ENCODE measurements at places on chromosomes 5 and 9. TPM values are rescaled to one million over a fixed set of nuclear protein-coding genes. Genes with fewer than 3 reads are reported as not detected.
A peak's percentile ranks its signal among the peaks of the same experiment; 100 is the strongest.

DNA sequence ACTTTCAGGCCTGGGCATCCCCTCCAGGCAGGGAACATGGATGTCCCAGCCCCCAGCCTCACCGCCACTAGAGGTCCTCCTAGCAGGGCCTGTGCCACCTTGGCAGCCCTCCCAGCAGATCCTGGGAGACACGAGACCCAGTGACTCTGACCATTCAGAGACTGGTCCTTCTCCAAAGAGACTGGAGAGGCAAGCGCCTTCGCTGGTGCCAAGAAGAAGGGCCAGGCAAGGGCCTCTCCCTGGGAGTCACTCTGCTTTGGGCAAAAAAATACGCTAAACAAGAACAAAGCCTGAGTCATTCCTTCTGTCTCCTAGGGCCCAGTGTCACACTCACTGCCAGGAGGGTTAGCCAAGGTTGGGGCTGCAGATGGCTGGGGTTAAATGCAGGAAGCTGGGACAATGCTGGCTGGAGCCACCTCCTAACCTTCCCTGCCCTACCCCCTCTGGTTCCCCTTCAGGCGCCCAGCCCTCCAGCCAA lies 35.3 kb upstream of the SMIM23 start:
- no peak overlapping the region for H3K27ac ChIP-seq
- peaks cover 3% of the 10 kb centered on the region for H3K27me3 ChIP-seq
- no peak overlapping the region for H3K4me3 ChIP-seq
- no peaks in the 10 kb centered on the region for H3K4me1 ChIP-seq
- DNase-seq, result peak; percentile 7
- H3K36me3 ChIP-seq, result no peaks in the 10 kb centered on the region

DNA sequence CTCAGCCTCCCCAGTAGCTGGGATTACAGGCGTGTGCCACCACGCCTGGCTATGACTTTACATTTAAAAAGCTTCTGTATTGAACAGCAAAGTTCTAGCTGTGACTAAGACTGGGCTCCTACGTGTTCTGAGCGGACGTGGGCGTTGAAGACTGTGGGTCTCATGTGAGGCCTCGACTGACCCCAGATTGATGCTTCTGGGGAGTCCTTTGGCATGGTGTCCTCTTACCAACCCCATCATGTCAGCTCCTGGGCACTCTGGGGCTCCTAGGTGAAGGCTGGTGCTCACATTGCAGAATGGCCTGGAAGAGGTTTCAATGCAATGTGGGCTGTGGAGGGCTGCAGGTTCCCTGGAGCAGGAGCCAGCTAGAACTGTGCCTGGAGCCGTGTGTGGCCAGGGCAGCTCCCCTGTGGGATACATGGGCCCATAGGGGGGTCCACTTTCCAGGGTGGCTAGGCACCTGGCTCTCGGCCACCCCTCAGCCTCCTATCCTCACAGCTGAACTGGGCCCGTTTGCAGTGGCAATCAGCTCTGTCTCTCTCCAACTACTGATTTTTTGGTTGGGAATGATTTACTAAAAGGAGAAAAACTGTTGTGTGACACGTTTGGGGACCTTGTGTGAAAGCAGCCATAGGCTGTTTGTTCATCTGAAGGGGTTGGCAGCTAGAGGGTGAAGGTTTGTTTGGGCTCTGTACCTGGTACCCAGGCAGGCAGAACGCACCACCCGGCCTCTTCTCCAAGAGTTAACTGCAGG lies 29.7 kb downstream of the SLC25A25 start:
- H3K4me1 ChIP-seq, result peaks cover 39% of the 10 kb centered on the region
- DNase-seq, result no peak

- no peaks in the 10 kb centered on the region for H3K36me3 ChIP-seq
- H3K27ac ChIP-seq, result no peak overlapping the region
- H3K4me3 ChIP-seq, result no peak overlapping the region
- DNase-seq, result no peak
- H3K27me3 ChIP-seq, result peaks cover 13% of the 10 kb centered on the region
- H3K4me1 ChIP-seq, result no peaks in the 10 kb centered on the region
Measured at GRCh38 chr5:10987925-10988504, 227.0 kb upstream of the DAP start.

DNA sequence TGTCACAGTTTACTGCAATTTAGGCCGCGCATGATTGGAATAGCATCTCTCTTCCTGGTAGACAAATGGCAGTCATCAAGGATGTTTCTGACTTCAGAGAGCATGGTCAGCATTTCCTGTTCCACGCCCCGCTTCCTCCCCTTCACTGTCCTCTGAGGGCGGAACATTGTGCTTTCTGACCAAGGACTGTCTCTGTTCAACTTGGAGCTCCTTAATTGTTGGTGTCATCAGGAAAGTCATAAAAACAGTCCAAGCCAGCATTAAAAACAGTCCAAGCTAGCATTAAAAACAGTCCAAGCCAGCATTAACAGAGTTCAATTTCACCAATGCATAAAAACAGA lies 301.3 kb upstream of the IRX4 start:
- no peaks in the 10 kb centered on the region for H3K27me3 ChIP-seq
- H3K4me1 ChIP-seq, result no peaks in the 10 kb centered on the region
- H3K4me3 ChIP-seq, result no peak overlapping the region
- H3K27ac ChIP-seq, result no peak overlapping the region
- no peaks in the 10 kb centered on the region for H3K36me3 ChIP-seq
- no peak for DNase-seq

DNA sequence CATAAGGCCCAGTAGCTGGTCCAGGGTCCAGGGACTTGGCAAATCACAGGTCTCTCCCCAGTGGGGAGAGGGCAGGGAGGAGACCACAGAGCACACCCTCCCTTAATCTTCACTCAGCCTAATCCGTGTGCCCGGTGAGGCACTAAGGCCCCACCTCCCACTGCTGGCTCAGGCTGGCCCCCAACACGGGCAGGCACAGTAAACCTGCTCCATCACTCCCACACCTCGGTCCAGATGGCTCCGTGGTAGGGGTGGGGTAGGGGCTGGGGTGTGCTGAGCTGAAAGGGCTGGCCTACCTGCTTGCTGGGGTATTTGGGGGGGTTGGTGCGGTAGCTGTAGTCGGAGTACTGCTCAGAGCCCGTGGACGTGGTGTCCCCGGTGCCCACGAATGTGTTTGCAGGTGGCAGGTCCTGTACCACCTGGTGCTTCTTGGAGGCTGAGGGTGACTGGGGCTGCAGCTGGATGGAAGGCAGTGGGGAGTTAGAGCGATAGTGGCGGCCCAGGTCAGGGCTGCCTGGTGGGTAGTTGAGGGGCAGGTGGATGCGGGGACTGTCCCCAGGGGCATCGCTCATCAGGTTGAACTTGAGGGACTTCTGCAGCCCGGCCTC lies 15.2 kb downstream of the PCDH1 start:
- H3K4me1 ChIP-seq, result no peaks in the 10 kb centered on the region
- peaks cover 47% of the 10 kb centered on the region for H3K27me3 ChIP-seq
- no peaks in the 10 kb centered on the region for H3K36me3 ChIP-seq
- no peak overlapping the region for H3K4me3 ChIP-seq

GRCh38 chr5:116858705-116859333 lies 284.2 kb upstream of the SEMA6A start:
- no peaks in the 10 kb centered on the region for H3K27me3 ChIP-seq
- H3K36me3 ChIP-seq, result no peaks in the 10 kb centered on the region
- no peak for DNase-seq
- no peak overlapping the region for H3K4me3 ChIP-seq

The SMARCA2 gene
- 29.2 TPM for total RNA-seq

GRCh38 chr5:169777159-169777558 lies 140.1 kb downstream of the DOCK2 start:
- no peaks in the 10 kb centered on the region for H3K4me1 ChIP-seq
- no peak overlapping the region for H3K27ac ChIP-seq
- no peaks in the 10 kb centered on the region for H3K36me3 ChIP-seq
- no peak for DNase-seq
- no peaks in the 10 kb centered on the region for H3K27me3 ChIP-seq
- H3K4me3 ChIP-seq, result no peak overlapping the region

The PPP3R2 gene
- total RNA-seq, result not detected

GRCh38 chr5:11378461-11378860 lies 525.8 kb downstream of the CTNND2 start:
- H3K4me3 ChIP-seq, result no peak overlapping the region
- no peaks in the 10 kb centered on the region for H3K27me3 ChIP-seq
- no peak for DNase-seq
- H3K27ac ChIP-seq, result no peak overlapping the region
- no peaks in the 10 kb centered on the region for H3K36me3 ChIP-seq
- H3K4me1 ChIP-seq, result no peaks in the 10 kb centered on the region

GRCh38 chr5:88785746-88786565 lies 97.0 kb downstream of the MEF2C start:
- H3K4me1 ChIP-seq, result peaks cover 6% of the 10 kb centered on the region
- H3K36me3 ChIP-seq, result no peaks in the 10 kb centered on the region
- DNase-seq, result peak; percentile 93
- no peak overlapping the region for H3K27ac ChIP-seq
- H3K27me3 ChIP-seq, result no peaks in the 10 kb centered on the region
- peak overlapping the region; percentile 7 for H3K4me3 ChIP-seq

DNA sequence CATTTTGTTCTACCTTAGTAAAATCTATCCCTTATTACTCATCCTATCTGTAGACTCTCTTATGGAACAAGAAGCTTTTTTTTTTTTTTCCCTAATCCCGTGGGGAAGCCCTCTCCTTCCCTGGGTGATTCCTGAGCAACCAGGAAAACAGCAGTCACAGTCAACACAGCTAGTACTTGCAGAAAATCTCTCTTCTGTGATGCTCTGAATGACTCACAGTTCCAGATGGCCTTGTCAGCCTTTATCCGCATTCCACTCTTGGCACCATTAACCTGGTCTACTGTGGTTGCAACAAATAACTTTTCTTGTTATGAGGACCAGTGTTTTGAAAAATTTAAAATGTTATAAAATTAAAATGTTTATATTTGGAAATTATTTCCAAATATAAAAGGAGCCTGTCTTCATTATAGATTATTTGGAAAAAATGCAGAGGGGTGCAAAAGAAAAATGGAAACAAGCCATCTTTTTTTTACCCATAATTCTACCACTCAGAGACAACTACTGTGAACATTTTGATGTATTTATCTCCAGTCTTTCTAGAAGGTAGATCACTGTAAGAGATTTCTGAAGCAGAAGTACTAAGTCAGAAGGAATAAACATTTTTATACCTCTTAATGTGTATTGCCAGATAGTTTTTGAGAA lies 486.7 kb downstream of the RAB3C start:
- no peaks in the 10 kb centered on the region for H3K36me3 ChIP-seq
- H3K27ac ChIP-seq, result no peak overlapping the region
- no peak overlapping the region for H3K4me3 ChIP-seq
- H3K4me1 ChIP-seq, result peaks cover 10% of the 10 kb centered on the region
- peak; percentile 98 for DNase-seq
